Lung microvascular endothelial cell (primary cell): ENCODE measurements at places on chromosomes 6 and 20.

DNA sequence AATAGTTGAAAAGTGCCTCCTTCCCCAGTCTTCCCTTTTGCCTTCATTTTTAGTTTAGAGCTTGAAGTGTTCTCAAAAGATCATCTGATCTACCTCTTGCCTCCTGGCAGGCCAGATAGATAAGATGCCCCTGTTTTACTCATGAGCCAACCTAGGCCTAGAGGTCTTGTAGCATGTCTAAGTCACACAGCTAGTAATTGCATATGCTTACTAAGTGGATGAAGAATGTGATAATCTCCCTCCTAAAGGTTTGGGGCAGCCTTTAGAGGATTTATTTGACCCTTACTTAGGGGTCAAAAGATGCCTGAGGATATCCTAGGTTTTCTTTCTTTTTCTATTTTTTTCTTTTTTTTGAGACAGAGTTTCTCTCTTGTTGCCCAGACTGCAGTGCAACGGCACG, 2.1 kb downstream of the C6orf141 start:
- no peak for DNase-seq

DNA sequence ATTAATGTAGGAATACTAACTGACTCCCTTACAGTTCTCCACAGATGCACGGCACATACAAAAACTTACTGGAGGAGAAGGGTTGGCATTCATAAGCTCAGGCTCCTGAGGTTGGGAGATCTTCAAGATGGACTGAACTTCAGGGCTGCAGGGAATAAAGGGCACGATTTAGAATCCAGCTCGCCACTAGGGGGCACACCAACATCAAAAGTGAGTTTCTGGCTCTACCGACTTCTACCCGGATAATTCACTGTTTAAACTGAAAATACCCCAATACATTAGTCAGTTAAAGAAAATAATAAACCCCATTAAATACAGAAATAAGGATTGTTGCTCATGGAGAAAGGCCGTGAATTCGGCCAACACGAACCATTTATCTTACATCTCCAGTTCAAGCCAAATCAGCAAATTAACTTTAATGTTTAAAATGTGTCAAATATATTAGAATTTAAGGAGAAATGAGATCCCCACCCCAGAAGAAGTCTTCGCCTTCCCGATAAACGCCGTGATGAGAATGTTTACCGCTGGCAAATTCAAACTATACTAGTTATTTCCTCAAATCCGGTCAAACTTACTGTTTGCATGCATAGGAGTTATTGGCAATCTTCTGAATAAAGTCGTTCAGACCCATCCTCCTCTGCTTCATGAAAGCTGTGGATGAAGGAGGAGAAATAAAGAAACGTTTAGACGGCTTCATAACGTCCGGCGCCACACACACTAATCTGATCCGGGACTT, 121.7 kb upstream of the SLC2A12 start:
- peak; percentile 89 for DNase-seq

DNA sequence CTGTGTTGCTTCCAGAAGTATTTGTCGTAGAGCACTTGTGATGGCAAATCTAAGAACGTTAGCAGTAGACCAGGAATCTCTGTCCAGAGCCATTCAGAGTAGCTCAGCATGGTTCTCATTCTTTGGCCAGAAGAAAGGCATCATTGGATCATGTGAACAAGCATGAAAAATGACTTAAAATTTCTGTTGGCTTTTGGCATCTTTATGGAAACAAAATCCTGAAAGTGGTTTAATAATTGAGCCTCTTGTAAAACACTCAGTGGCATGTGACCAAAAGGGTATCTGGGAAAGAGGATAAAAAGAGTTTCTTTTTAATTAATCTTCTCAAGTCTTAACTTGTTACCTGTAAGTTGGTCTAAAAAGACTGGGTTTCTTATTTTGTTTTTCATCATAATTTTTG, 55.2 kb downstream of the PTPN1 start:
- DNase-seq, result no peak

GRCh38 chr6:47323887-47324286, 14.2 kb upstream of the TNFRSF21 start:
- no peak for DNase-seq

DNA sequence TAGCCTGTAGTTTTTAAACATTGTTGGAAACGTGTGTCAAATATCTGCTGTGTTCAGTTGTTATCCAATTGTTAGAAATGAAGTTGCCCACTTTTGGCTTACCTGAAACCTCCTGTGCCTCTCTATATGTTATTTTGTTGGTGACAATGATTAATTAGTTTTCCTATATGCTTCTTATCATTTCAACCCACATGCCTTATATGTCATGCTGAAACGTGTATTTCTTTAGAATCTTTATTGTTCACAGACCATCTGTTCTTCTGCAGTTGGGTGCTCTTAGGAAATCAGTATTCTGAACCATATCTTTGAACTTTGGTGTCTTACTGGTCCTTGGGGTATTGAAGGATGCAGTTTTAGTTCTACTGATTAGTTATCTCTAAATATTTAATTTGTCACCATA, 91.2 kb upstream of the SCGN start:
- DNase-seq, result no peak

DNA sequence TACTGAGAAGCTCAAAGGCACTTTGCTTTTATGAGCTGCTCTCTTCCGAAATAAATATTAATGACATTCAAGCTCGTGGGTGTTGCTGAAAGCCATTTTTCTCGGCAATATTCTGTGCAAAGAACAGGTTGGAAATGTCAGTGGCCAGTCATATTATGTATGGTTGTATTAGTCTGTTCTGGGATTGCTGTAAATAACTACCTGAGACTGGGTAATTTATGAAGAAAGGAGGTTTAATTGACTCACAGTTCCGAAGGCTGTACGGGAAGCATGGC, 32.1 kb downstream of the TUBB2B start:
- DNase-seq, result no peak

DNA sequence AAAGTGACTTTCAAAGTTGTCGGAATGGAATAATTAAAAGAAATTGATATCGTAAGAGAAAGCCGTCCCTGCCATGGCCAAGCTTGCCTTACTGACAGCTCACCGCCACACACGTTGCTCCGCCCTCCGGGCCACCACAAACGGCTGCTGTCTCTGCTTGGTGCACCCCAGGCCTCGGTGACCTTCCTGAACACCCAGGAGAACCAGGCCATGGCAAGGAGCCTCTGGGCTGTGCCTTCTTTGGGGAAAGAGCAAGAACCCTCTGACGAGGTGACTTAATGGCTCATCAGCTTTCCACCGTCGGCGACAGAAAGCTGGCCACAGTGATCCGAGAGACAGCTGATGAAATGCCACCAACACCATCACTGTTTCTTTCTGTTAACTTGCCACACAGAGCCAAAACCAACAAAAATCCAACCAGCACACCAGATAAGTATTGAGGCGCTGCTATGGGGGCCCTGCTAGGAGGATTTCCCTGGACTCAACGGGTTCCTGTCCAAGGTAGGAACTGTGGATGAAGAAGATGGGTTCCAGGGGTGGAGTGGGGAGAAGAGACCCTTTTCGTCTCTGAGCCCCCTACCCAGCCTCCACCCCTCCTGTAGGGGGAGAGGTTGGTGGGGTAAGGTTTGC, 61.4 kb downstream of the NPEPL1 start:
- no peak for DNase-seq

- DNase-seq, result no peak
Measured at GRCh38 chr20:46130534-46130933, 12.4 kb downstream of the CD40 start.

DNA sequence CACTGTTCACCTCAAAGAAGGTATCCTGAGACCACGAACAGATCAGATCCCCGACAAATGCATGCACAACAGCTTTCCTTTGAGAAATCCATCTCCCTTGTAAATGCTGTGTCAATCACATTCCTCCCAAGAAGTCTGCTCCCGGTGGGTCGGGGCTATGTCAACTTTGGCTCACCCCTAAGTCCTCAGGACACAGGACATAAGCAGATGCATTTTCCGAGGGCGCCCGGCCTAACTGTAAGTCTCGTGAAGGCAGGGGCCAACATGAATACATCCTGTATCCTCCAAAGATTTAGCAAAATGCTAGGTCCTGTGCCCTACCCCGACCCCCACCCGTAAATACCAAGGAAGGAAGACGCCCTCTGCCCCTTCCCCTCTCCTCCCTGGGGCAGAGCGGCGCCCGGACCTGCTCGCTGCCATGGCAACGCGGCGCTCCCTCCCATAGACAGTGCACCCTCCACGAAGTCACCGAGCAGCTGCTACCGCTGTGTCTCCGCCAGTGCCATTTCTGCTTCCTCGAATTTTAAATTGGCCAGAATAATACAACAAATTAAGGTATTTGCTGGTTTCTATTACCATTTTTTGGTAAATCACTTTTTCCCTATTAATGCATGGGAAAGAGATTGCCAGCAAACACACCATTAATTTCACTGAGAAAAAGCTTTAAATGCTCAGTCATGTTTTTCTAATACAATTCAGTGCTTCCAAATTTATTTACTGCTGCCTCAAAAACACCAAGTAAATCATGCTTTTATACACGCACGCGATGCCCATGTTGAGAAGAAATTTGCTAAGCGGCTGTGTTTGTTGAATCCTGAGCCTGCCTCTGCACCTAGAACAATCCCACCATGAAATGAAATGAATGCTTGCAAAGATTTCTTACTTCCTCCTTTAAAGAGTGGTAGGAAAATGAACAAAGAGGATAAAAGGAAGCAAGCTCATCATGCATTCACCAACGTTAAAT, 100.6 kb downstream of the PCSK2 start:
- DNase-seq, result no peak

- no peak for DNase-seq
Measured at GRCh38 chr6:33994472-33995308, 151.2 kb downstream of the GRM4 start.

DNA sequence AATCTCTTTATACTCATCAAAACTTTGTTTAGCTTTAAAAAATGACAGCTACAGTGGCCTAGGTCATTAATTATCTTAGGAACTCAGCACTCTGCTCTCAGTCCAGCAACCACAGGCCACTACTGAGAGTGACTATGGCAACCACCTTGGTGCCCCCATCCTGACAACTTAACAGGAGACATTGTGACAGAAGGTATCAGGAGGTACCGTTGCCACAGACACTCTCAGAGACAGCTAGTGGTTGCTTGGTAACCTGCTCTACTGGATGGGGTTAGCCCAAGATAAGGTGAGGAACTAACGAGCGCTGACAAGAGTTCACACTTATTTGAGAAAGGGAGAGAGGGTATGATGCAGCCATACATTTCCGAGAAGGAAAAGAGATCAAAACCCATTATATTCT, 76.1 kb upstream of the TFAP2D start:
- DNase-seq, result no peak

- no peak for DNase-seq
Measured at GRCh38 chr6:111338843-111339242, 144.2 kb downstream of the REV3L start.

DNA sequence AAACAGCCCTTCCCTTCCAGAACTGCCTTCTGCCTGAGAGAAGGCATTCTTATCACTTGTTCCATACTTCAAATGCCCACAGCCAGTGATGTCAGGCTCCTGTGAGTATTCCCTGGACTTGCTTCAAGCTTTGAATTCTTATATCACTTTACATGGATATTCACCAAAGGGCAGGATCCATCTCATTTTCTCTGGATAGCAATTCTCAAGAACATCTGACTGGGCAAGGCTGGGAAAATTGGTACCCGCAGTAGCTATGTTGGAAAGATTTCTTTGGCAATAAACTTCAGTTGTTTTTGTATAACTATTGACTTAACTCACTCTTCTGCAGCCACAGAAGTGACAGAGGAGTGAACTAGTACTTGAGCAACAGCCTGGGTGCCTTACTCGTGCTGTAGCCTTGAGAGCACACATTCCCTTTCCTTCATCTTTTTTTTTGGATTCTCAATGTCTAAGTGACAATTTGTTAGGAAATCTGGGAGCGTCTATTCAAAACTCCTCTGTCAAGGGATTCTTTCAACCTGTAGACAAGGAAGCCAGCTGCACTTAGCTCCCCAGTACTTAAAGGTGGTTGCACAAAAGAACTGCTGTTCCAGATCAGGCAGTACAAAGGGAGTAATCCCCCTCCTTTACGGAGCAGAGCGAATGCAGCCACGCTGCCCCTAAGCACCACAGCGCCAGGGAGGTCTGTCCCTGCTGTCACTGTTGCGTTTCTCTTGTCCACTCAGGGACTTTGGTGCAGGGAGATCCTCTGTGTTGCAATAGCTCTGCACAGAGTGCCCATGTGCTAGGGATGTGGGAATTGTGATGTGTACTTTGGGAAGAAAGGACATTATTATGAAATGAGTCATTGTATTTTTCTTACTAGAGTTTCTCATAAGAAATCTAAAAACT, 69.6 kb downstream of the JAG1 start:
- peak; percentile 50 for DNase-seq

GRCh38 chr20:1917786-1918185, 22.6 kb downstream of the SIRPA start:
- DNase-seq, result no peak

GRCh38 chr6:56079751-56080540, 167.4 kb downstream of the COL21A1 start:
- no peak for DNase-seq

DNA sequence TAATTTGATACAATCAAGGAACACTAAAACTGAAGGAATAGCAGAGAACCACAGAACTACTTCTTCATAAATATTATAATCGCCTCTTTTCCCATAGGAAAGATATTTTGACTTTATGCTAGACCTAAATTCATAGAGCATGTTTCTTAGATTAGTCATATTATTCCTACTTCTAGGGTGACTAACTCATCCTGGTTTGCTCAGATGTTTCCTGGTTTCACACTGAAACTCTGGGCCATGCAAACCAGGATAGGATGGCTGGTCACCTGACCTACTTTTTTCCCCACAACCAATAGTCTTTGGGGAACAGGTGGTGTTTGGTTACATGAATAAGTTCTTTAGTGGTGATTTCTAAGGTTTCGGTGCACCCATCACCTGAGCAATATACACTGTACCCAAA, 42.8 kb downstream of the MMS22L start:
- DNase-seq, result peak; percentile 92

DNA sequence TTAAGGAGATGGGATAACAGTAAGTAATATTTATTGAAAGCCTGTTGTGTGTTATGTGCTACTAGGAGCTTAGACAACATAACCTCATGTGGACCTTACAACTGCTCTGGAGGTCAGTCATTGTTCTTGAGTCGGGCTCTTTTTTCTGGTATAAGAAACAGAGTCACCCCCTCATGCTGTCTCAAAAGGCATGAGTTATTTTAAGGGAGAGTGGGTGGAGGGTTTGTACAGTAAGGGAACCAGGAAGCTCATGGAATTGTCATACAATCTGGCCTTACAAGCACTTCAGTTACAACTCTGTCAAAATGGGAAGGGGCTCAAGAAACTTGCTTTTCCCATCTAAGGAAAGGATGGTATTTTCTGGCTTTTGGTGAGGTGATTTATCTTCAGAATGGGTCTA, 16.5 kb upstream of the DSE start:
- no peak for DNase-seq

DNA sequence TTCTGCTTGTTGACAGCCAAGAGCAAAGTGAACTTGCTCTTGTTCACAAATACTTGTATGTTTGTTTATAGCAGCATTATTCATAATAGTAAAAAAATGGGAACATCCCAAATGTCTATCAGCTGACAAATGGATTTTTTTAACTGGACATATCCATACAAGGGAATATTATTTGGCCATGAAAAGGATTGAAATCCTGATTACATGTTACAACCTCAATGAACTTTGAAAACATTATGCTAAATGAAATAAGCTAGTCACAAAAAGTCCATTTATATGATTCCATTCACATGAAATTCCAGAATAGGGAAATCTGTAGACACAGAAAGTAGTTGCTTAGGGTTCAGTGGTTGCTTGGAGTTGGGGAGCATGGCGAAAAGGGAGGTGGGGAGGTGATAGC, 28.4 kb upstream of the BAG2 start:
- no peak for DNase-seq

- DNase-seq, result no peak
Measured at GRCh38 chr6:121297694-121298093, 36.6 kb downstream of the TBC1D32 start.
